Activated CD4-positive, alpha-beta T cell treated with anti-CD3 and anti-CD28 coated beads, Interleukin-2, amount 10 ng/mL, durations not matched to agents 24 days and 14 days (primary cell): ENCODE measurements at places on chromosomes 4 and X. TPM values are rescaled to one million over a fixed set of nuclear protein-coding genes. Genes with fewer than 3 reads are reported as not detected.

DNA sequence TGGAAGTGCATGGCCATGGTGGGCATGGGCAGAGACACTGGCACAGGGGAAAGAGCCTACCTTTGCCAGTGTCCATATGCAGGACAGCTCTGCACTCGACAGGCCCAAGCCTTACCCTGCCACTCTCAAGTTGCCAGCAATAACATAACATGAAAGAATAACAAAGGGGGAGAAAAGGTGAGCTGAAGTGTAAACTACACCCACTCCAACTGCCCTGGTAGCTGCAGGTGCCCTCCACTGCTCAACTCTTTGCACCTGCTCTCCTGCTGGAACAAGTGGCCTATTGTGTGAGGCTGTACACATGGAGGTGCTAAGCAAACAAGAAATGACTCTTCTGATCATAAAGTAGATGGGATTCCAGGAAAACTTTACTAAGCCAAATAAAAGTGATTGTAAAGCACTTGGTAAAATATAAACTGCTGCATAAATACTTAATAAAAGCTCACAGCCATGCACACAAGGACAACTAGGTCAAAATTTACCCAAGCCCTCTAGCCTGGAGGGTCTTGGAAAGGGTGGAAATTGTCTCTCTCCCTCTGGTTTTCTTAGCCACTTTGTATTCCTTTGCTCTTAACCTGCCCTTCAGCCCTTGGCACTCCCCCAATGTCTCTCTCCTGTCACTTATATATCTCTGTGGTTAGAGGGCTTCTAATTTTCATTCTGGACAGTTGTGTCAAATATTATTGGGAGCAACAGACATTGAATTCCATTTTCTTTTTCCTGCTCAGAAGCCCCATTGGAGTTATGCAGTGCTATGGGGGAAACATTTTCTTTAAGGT, 261.2 kb upstream of the GPC4 start:
- no peak for DNase-seq

Gene FAM184B
- total RNA-seq: not detected in 2 replicates

DNA sequence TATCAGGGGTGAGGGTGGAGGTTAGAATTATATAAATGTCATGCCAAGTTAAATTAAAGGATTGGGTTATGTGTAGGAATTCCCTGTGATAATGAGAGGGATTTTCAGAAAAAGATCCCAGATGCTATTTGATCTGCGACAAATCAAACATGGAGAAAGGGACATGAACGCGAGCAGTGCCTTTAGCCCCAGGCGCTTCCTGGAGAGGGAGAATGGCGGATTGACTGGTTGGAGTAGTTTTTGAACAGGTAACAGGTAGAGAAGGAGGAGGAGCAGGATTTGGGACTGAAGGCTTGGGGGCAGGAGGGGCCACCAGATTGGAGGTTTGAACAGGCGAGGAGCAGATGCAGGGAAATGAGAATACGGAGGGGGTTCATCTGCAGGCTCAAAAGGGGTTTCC, 67.1 kb downstream of the LRP2BP start:
- DNase-seq: peak; percentile 46

DNA sequence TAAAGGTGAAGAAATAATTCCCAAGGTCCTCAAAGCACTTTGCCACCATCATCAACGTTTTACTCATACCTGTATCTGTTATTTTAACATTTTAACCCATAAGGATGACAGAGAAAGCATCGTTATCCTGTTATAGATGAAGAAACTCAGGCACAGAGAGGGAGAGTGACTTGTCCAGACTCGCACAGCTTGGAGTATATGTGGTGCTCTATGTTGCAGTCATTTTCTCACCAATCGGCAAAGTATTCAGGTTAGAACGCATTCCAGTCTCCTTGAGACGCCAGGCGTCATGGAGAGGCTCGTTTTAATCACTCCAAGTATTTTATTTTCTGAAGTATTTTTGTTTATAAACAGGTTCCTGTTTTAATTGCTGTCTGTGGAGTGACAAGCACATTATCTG, 73.5 kb downstream of the IRF2 start:
- no peak for DNase-seq

GRCh38 chr4:117965622-117966021, 68.7 kb upstream of the NDST3 start:
- no peak for DNase-seq

- peak; percentile 30 for DNase-seq
Observed at GRCh38 chr4:140222171-140222570, 68.2 kb upstream of the MAML3 start.

GRCh38 chr4:184968784-184969201, 49.5 kb upstream of the HELT start:
- no peak for DNase-seq
